ENCODE measurements at places on chromosomes 3 and 15.

DNA sequence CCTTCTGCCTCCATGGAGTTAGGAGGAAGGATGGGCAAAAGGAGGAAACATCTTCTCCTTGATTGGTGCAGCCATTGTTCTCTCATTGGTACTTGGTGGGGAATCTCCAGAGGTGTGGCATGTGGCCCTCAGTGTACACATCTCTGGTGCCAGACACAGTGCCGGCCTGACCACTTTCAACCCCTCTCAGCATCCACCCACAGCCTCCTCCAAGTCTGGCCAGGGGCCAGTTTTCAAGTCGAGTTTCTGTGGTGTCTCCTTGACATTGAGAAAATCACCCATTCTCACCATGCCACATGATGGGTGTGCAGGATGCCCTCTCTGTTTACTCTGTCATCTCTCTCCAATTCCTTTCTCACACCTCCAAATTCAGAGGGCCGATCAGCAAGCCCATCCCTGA, 12.8 kb upstream of the FSIP1 start:
- no peak for DNase-seq

- DNase-seq = no peak
Measured at GRCh38 chr3:36482256-36482655, 102.0 kb downstream of the STAC start.

DNA sequence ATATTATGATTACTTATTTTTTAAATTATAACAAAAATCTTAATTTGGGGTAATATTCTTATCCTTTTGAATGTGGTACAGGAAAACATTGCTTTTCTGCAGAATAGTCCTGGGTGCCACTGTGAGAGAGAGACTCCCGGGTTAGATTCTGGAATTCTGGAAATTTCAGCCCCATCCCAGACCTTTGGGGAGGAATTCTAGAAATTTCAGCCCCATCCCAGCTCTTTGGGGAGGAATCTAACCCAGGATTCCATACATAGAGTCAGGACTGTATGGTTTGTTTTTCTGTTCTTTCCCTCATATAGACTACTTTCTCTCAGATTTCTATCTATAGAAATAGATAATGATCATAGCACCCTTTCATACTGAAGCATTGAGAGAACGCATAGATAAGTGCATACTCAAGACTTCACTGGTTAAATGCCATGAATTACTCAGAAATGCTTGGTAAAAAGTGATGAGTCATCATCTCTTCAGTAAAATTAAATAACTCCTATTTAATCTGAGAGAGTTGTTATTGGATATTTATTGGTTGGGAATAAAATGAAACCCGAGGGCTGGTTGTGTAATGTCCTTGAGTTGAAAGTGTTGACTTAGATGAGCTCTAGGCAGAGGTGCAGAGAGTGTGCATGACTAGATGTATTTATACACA, 8.3 kb downstream of the EIF2AK4 start:
- DNase-seq = no peak

DNA sequence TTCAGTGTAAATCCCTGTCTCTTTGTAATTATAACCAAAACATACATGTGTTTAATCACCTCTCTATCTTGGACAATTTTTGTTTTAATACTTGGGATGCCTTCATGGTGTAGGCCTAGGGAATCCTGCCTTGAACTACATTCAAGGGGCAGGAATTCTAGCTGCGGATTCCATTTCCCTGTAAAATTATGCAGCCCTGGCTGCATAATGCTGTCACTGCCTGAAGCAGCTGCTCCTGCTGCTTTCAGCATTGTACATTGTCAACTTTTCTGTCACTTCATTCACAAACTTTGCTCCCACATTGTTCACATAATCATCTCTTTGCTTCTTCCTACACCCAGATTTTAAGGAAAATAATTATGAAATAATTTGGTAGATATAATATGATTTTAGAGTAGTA, 638.7 kb downstream of the RBMS3 start:
- no peak for DNase-seq

- DNase-seq = no peak
Measured at GRCh38 chr3:53269888-53270880, 14.4 kb upstream of the TKT start.

GRCh38 chr3:46024131-46024530, 3.2 kb downstream of the XCR1 start:
- no peak for DNase-seq

DNA sequence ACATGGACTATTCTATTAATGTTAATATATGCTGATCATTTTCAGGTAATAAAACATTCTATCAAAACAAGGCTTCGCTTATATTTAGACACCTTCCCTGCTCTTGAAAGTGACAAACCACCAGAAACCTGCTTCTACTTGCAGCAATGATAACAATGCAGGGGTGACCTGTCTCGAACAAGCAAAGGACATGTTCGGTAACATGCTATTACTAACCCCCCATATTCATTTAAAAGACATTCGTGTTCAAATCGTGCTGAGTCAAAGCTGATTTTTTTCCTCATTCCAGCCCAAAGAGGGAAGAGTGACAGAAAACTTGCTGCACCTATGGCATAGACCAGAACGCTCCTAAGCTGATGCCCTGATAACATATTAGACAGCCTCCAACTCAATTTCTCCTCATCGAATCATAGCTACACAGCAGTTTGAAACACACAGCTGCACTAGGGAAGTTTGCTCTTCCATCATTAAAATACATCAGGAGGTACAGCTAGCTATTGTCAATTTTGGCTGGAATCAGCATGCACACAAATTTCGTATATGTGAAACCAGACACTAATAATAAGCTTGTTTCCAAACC, 341.5 kb downstream of the FOXP1 start:
- no peak for DNase-seq
